ENCODE measurements at places on chromosomes 4 and X.

DNA sequence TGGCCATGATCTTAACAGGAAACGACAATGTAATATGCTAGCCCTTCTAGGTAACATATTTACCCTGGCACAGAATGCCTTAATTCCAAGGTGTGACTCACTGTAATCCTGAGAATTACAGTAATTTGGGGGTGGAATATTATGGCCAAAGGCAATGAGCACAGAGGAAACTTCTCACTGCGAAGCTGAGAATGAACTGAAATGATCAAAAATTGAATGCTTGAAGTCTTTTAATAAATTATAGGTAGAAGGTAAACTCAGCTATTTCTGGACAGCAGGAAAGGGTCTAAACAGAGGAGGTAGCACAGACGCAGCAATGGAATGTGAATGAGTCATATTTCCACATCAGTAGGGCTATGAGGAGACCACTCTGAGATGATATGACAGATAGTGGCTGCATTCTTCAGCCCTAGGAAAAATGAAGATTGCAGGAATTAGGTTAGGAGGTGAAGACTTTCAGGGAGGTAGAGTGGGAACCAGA, 312.6 kb downstream of the PACRGL start:
- no peak for DNase-seq

DNA sequence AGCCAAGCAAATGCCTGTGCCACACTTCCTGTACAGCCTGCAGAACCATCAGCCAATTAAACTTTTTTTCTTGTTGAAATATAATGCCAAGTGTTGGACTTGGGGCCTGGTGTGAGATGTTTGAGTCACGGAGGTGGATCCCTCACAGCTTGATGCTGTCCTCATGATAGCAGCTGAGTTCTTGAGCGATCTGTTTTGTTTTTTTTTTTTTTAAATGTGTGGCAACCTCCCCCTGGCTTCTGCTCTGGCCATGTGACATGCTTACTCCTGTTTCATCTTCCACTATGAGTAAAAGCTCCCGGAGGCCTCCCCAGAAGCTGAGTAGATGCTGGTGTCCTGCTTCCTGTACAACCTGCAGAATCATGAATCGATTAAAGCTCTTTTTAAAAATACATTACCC, 973.3 kb upstream of the FTHL17 start:
- DNase-seq, result no peak

GRCh38 chr4:17058916-17059741, 160.7 kb upstream of the LDB2 start:
- peak; percentile 74 for DNase-seq

GRCh38 chr4:128635955-128636560, 173.4 kb upstream of the JADE1 start:
- no peak for DNase-seq

- no peak for DNase-seq
These were observed 36.4 kb downstream of the TMEM131L start for GRCh38 chr4:153502584-153502983.

GRCh38 chrX:120575379-120576114, 14.8 kb upstream of the CUL4B start:
- DNase-seq, result no peak

DNA sequence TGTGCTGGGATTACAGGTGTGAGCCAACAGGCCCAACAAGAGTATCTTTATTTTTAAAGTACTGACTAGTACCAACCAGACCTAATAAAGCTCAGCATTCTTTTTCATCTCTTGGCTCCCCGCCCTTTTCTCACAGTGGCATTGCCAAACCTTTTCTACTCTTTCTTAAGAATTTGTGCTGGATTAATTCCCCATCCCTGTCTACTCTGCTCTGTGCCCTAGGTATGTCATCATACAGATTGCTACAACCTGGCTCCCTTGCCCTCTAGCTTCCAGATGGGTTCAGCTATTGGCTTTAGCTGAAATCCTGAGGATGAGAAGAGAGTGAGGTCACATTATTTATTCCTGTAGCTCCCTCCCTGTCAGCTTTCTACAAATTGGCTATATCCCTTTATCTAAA, 34.9 kb upstream of the CCNI start:
- DNase-seq, result no peak

- no peak for DNase-seq
These were observed 403 bp upstream of the LGI2 start for GRCh38 chr4:25031077-25031621.

DNA sequence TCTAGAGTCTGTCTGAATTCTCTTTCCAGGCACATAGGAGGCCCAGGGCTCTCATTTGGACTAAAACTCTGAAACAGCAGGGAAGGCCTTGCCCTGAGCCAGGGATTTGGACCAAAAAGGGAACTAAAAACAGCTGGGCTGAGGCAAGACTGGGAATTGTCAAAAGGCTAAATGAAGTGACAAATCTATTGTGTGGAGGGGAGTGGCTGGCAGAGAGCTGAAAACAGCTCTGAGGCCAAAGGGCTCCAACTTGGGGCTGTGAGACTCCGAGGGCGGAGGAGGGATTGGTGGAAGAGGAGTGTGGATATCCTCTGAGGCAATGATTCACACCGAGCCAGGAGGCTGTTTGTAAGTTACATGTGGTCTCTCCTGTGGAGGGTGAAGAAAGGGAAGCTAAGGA, 63.2 kb downstream of the PHEX start:
- DNase-seq, result peak; percentile 20

DNA sequence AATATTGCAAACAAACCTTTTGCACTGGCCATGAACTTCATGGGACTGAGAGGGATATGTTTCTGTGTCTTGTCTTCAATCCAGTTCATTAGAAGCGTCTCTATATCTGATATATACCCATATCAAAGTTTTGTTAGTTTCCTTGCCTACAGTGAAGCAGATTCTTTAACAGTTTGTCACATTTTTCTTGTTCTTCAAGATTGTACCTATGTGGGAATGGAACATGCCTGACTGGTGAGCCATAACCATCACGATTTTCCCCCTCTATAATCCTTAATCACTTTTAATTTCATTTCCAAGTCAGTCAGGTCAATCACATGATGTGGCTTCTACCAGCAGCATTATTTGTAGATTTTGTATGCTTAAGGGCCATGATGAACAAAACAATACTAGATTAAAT, 197.1 kb upstream of the PDE5A start:
- no peak for DNase-seq

GRCh38 chr4:71004281-71004851, 10.9 kb downstream of the DCK start:
- no peak for DNase-seq

DNA sequence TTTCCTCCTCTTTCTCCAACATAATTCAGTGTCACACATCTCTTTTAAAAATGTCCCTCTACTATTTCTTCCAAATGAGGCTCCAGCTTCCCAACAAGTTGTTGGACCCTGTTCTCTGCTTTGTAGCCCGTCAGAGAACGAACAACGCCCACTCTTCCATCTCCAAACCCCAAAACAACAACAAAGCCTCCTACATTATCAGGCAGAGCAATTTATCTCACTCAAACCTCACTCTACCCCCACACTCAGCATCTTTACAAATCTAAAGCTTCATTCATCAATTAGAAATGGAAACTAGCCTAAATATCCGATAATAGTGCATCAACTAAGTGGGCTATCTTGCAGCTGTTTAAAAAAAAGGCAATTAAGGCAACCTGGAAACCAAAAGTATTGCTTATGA, 20.5 kb downstream of the SUPT20HL2 start:
- no peak for DNase-seq

- DNase-seq, result no peak
These were observed 172.7 kb upstream of the FRG1 start for GRCh38 chr4:189767941-189768340.

All from fibroblast of skin of left biceps (primary cell).